Stimulated activated CD4-positive, alpha-beta T cell treated with anti-CD3 and anti-CD28 coated beads, Interleukin-4, amount 100 ng/mL, for 4 hours (primary cell): ENCODE measurements at places on chromosomes 11 and 22.

GRCh38 chr11:75435571-75435925 lies 2.5 kb upstream of the KLHL35 start:
- DNase-seq: no peak

- peak; percentile 57 for DNase-seq
Observed at GRCh38 chr11:45233121-45233803, 52.9 kb downstream of the SYT13 start.

- DNase-seq: no peak
Observed at GRCh38 chr11:121907379-121907778, 208.6 kb downstream of the BLID start.

- no peak for DNase-seq
Observed at GRCh38 chr11:19953336-19953735, 206.9 kb downstream of the DBX1 start.
